ENCODE measurements at places on chromosomes 7 and 10.

DNA sequence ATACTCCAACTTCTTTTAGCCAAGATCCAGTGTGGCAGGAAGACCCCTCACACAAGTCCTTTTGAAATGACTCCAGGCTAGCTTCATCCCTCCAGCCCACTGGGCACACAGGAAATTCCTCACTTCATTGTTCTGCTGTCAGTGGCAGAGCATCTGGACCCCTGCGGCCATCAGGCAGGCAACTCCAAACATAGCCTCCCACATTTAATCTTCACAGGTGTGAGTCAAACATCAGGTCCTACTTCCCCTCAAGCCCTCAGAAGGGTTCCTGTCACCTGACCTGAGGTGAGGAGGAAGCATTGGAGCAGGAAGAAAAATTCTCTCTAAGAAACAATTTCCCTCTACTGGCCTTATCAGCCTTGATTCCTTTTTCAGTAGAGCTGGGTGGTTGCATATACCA is 51.1 kb upstream of the C1GALT1 start:
- DNase-seq = no peak

DNA sequence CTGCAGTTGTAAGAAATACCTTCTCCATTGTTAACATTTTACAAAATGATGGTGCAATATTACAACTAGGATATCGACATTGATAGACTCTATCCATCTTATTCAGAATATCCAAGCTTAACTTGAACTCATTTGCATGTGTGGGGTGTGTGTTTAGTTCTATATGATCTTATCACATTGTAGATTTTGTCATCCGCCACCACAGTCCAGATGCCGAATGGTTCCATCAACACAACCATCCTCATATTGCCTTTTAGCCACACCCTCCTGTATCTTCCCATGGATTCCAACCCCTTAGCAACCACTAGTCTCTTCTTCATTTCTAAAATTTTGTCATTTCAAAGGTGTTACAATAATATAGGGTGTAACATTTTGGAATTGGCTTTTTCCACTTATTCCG is 452.9 kb upstream of the AKR1E2 start:
- no peak for DNase-seq

DNA sequence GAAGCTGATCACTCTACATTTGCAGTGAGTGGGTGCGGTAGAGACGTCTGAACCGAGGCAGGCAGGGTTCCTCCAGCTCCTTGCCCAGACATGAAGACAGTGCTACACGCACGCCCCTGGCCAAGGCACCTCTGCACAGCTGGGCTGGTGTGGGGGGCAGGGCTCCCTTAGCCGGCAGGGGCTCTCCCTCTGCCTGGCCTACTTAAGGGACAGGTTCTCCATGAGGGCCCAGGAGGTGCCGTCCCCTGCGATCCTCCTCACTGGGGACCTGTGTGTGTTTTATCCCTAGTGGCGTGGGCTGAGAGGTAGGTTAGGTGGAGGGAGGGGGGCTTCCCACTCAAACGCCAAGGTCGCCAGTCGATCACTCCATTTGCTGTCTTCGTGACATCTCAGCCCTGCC is 35.3 kb downstream of the IL15RA start:
- no peak for DNase-seq

- no peak for DNase-seq
Measured at GRCh38 chr7:150415161-150416153, 35.0 kb upstream of the GIMAP8 start.

DNA sequence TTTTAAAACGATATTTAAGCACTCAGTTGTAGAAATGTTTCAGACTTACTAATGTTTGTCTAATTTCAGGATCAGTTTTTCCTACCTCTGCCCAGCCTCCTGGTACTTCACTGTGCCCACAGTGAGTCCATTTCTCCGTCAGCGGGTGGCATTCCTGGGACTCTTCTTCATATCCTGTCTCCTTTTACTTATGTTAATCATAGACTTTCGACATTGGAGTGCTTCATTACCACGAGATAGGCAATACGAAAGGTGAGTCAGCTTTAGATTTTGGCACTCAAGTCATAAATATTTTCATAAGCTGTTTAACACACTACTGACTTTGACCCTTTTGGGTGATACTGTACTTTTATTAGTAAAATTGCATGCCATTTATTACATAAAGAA is 2.1 kb downstream of the ENTPD7 start:
- DNase-seq = no peak

DNA sequence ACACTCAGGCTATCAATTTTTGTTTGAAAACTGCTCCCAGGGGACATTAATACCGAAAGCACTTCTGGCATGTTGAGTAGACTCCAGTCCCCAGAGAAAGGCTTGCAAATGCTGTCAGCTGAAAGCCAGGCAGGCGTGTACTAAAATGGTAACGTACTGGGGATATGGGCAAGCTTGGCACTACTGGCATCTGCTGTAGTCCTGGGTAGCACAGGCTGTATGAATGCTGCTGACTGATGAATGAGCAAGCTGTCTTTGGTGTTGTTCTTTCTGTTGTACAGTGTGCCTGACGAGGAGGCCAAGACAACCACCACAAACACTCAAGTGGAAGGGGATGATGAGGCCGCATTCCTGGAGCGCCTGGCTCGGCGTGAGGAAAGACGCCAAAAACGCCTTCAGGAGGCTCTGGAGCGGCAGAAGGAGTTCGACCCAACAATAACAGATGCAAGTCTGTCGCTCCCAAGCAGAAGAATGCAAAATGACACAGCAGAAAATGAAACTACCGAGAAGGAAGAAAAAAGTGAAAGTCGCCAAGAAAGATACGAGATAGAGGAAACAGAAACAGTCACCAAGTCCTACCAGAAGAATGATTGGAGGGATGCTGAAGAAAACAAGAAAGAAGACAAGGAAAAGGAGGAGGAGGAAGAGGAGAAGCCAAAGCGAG is 53.5 kb upstream of the AGBL3 start:
- DNase-seq = no peak

GRCh38 chr7:73647725-73648592 is 19.7 kb upstream of the VPS37D start:
- DNase-seq = no peak

- no peak for DNase-seq
Measured at GRCh38 chr7:73703757-73704639, 15.5 kb downstream of the STX1A start.

GRCh38 chr7:36082910-36083309 is 70.1 kb upstream of the EEPD1 start:
- no peak for DNase-seq

GRCh38 chr10:105328503-105329133 is 687.5 kb downstream of the SORCS3 start:
- DNase-seq = no peak

- peak; percentile 79 for DNase-seq
Measured at GRCh38 chr7:139588632-139589031, 65.1 kb downstream of the CLEC2L start.

- no peak for DNase-seq
Measured at GRCh38 chr10:88131511-88132139, 268.2 kb downstream of the PTEN start.

DNA sequence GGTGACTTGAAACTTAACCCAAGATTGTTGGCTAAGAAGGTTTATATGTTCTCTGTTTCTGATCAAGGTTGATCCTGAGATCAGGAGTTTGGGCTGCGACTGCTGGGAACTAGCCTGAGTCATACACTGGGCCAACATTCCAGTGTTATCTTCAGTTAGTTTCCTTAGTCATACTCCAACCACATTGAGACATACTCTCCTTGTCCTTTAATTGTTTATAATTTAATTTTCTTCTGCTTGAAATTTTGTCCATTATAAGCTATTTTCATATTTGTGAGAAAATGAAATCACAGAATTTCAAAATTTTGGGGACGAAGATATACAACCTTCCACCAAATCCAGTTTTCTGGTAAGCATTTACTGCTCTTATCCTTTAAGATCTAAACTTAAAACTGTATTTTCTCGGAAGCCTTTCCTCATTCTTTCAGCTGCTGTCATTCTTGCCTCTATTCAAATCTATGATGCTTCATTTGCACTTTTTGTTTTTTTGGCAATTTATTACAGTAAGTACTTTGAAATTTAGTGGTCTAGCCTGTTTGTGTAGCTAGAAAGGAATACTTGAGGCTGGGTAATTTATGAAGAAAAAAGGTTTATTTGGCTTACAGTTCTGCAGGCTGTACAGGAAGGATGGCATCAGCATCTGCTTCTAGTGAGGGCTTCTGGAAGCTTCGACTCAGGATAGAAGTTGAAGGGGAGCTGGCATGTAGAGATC is 63.4 kb upstream of the POT1 start:
- DNase-seq = no peak

GRCh38 chr7:56483861-56484550 is 367.8 kb upstream of the NUPR2 start:
- no peak for DNase-seq

DNA sequence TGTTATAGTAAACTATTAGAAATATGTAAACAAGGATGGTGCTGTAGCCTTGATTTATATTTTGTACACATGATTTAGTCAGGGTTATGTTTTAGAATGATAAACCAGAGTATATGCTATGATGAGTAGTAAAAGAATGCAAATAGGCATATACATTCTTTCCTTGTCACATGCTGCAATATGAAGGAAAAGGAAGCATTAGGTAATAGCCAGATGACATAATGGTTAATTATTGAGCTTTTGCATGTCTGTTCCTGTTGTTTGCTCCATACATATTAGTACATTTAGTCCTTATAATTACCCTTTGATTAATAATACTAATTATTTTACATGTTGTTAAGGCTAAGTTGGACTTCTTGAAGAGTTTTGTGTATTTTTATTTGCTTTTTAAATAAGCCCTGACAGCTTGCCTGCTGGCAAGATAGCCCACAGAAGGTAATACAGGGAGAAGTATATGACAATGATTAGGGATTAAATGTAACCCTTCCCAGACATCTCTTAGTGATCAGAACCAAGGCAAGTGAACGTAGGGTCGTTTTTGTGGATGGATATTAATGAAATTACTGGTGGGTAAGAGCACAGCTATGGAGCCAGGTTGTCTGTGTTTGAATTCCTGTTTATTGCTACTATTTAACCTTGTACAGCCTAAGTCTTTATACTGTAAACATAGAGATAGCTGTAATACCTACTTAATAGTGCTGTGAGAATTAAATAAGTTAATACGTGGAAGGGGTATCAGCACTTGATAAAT is 68.4 kb downstream of the PHTF2 start:
- DNase-seq = no peak

DNA sequence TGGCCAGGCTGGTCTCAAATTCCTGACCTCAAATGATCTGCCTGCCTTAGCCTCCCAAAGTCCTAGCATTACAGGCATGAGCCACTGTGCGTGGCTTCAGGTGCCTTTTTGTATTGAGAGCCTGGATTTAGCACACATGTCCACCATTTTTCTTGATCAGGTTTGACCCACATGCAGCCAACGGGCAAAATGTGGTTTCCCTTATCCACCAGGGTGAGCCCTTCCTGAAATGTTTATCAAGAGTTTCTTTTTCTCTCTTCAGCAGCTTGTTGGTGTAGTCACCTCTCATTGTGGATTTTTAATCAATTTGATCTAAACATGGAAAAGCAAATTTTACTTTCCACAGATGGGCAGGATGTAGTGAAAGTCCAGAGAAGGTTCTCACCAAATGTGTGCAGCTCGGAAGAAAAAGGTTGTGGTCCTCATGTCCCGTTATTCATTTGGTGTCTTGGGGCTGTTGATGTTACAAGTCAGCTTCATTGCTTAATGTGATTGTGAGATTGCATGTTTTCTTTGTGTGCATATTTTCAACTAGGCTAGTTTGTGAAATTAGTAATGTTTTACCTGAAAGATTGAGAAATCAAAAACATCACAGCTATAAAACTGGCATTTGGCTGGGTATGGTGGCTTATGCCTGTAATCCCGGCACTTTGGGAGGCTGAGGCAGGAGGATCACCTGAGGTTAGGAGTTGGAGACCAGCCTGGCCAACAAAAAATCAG is 28.9 kb downstream of the GUSB start:
- no peak for DNase-seq

DNA sequence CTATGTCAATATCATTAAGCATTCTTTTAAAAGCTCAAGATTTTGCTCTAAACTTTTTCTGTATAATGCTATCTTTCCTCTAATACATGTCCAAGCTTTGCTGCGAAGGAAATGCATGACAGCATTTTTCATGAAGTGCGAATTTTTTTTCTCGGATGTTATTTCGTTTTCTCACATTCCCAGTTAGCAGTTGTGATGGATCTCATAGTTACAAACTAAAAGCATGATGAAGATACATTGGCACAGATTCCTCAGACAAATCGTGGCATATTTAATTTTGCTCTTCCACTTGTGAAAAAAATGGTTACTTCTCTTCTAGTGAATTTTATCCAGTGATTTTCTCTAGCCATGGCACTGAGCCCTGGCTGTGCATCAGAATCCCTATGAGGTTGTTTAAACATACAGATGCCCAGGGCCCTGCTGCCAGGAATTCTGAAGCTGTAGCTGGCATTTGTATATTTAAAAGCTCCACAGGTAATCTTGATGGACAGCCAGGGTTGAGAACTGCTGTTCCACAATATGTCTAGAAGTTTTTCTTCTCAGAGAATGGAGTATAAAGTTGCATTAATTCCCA is 299.8 kb upstream of the NEBL start:
- no peak for DNase-seq

DNA sequence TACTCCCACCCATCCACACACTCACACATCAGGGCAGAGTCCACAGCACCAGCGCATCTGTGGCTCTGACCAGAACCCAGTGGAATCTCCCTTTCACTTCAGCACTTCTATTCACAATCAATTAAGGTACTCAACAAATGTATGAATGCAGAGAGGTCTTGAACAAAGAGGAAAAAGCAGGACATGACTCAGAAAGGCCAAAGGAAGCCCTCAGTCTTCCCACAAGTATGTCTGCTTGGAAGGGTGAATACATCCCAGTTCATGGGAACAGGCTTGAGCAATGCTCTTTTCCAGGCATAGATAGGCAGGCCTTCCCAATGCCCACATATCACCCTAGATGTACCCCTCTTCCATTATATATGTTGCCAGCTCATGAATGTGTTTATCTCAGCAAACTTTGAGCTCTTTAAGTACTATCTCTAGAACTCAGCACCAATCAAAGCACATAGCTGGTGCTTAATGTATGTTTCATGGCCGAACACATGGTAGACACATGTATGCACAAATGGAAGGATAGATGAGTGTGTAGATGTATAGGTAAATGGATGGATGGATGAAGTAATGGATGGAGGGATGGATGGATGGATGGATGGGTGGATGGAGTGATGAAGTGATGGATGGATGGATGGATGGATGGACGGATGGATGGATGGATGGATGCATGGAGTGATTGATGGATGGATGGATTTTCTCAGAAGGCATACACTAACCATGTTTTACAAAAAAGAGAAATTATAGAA is 507.6 kb downstream of the GRID1 start:
- no peak for DNase-seq

DNA sequence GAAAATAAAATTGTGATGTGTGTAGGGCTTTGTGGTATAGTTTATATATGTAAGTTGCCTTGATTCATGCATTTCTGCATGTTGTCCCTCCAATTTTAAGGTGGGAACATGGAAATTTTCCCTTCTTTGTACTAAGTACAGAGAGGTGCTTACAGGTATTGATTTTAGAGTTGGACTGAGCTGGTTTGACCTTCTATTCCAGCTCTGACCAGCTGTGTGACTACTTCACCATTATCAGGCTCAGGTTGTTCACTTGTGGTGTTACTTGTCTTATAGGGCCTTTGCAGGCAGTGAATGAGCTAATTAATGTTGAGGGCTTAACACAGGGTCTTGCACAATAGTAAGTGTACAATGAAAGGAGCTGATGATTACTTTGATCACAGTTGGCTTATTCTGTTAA is 16.3 kb downstream of the ZNF804B start:
- DNase-seq = no peak

GRCh38 chr7:29105752-29106668 is 40.3 kb downstream of the CPVL start:
- DNase-seq = peak; percentile 42

Data from HL-60 (cell line).